ENCODE measurements at places on chromosomes 4 and X.

DNA sequence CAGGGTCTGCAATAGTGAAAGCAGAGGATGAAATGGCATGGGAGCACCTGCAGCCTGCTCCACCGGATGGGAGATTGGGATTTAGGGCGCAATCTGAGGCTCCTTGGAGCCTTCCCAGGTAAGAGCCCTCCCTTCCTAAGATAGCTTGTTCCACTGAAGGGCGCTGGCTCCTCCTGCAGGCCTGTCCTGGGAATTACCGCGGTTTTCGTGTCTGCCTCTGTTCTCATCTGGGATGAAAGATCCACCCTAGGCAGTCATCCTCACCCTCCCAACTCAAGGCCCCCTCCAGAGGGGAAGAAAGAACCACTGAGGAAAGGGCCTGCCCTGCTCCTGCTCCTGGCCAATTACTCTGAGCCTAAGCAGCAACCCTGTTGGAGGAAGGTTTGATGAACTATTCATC, 547.5 kb downstream of the SMARCA1 start:
- no peak for DNase-seq

DNA sequence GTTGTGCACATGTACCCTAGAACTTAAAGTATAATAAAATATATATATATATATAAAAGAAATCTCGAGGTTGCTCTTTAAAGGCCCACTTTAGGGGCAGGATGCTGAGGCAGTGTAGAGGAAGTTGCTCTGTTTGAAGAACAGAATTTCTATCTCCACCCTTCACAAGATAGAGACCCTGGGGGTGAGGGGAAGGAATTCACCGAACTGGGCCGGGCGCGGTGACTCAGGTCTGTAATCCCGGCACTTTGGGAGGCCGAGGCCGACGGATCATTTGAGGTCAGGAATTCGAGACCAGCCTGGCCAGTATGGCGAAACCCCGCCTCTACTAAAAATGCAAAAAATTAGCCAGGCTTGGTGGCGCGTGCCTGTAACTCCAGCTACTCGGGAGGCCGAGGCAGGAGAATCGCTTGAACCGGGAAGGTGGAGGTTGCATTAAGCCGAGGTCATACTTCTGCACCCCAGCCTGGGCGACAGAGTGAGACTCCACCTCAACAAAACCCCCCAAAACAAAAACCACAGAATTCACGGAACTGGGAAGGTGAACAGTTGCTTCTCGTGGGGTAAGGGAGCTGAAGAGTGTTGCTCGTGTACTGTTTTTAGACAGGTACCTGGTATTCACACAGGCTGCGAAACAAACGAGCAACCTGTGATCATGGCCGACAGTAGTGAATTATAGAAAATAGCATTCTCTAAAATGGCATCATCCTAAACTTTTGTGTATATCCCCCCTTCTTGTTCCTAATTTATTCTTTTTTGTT, 6.2 kb downstream of the PLAC8 start:
- no peak for DNase-seq

DNA sequence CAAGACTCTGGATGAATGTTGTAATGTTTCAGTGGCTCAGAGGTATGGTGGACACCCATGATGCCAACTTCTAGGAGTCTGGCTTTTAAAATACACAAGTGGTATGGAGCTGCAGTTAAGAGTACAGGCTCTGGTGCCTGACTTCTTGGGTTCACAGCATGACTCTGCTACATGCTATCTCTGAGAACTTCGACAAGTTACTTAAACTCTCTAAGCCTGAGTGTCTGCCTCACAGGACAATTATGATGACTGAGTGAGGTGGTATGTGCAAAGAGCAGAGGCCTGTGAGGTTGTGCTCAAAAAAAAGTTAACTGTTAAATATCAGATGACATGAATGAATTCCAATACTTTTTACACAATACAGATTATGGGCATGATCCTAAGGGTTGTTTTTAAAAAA, 90.9 kb upstream of the SRD5A3 start:
- DNase-seq: no peak

DNA sequence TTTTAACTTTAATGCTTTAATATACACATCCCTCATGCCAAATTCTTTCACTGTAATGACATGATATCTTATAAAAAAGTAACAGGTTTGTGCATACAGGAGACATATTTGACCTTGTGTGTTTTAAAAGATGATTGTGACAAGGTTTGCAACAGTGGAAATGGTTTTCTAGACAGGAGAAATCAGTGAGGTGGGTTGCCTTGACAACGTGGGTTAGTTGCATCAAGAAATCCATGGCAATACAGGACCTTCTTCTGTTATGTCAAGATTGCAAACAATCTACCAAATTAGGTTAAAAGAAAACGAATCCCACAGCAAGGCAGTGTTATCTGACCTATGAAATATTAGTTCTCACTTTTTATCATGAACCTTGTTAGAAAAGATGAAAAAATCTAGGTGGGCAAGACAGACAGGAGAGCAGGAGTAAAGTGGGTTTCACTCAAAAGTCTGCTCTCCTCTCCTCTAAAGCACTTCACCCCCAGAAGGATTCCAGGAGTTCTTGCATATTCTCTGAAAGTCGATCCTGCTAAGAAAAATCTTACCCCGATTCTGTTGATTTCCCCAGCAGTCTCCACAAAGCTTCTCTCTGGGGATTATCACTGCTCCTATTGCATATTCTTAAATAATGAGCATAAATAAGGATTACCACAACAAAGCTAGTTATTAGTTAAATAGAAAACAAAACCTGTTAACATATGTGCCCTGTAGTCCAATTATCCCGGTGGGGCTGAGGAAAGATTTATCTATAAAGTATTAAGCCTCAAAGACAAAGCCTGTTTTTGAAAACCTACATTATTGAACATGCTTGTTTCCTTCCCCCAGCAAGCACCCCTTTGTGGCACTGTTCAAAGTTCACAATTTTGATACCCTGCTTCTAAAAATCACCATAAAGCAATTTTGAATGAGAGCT, 71.0 kb downstream of the TMA16 start:
- no peak for DNase-seq

DNA sequence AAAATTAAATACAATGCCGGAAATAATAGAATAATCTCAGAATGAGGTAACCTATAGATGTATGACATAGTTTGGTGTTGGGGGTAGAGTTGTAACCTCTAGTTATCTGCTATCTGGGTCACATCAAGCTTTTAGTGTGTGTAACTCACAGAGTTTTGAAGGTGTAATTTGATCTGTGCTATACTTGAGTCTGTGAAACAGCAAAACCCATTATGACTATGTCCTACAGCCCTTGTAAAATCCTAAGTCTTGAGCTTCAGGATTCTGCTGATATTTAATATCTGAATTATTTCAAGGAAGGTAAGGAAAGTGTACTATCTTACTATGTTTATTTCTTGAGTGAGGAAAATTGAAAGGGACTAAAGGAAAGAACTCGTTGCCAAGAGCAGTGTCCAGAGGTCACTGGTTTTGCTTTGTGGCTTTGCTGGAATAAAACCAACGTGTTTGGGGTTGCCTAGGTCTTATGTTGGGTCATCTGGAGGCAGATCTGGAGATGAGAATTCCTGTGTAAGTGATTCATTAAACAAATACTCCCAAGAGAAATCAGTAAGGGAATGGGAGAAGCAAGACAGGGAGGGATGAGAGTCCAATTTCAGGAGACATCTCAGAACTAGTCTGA, 107.8 kb upstream of the CBLL2 start:
- DNase-seq: no peak

Measured in GF-D8 (cell line).